ENCODE measurements at places on chromosomes 11 and 22.
A peak's percentile ranks its signal among the peaks of the same experiment; 100 is the strongest.

GRCh38 chr22:42962295-42963230, 52.4 kb downstream of the PACSIN2 start:
- no peak for DNase-seq

DNA sequence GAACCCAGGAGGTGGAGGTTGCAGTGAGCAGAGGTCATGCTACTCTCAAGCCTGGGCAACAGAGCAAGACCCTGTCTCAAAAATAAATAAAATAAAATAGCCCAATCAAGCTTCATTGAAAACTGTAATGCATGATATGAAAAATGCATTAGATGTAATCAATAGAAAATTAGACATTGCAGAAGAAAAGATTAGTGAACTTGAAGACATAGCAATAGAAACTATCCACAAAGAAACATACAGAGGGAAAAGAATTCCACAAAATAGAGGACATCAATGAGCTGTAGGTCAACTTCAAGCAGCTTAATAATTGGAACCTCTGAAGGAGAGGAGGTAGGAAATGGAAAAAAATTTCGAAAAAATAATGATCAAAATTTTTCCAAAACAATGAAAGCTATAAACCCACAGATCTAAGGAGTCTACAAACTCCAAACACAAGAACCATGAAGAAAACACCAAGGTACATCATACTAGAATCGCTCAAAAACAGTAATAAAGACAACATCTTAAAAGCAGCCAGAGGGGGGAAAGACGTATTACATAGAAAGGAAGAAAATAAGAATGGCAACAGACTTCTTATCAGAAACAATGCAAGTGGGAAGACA, 104.2 kb downstream of the WNT7B start:
- no peak for DNase-seq

- no peak for DNase-seq
Measured at GRCh38 chr11:111733016-111733415, 33.2 kb downstream of the PPP2R1B start.

DNA sequence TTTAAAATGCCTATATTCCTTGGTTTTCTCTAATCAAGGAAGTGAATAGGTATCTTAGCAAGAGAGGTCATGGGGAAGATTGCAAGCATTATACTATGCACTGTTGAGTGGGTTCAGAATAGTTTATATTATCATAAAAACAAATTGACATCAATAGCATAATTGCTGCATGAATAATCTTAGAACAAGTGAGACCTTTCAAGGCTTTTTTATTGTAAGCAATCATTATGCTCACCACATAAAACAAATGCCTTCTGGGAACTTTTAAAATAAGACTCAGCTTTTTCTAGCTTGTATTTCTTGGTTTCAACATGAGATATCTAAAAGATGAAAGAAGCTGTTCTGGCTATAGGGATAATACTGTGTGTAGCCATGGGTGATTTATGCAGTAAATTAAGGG, 135.6 kb upstream of the ZC3H12C start:
- DNase-seq, result no peak

DNA sequence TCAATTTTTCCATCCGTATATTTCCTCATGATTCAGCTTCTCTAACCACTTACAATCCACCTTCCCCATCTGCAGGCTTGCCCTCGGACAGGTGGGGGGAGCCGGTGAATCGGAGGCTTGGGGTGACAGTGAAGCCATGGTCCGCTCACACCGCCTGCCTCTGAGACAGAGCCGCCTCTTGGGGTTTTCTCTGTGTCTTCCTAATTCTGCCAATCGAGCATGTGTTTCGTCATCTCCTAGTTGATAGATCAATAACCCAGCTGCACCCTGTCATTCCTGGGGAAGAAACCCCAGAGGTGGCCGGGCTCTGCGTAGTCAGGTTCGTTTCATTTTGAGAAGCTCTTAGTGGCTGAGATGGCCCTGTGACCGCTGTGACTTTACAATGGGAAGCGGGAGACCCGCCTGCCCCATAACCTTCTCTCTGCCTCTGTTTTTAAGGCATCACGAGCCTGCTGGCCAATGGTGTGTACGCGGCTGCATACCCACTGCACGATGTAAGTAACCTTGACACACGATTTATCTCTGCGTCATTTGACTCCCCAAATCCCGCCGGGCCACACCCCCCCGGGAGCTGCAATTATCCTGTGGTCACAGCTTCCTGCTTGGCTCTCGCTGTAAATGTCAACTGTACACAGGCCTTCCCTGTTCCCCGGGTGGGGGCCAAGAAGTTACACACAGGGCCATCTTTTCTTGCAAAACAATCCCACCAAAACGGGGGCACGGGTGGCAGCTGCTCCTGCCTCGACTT, 33.3 kb downstream of the ANO1 start:
- peak; percentile 33 for DNase-seq

- DNase-seq, result no peak
Measured at GRCh38 chr11:84564180-84564866, 1062.8 kb downstream of the DLG2 start.

DNA sequence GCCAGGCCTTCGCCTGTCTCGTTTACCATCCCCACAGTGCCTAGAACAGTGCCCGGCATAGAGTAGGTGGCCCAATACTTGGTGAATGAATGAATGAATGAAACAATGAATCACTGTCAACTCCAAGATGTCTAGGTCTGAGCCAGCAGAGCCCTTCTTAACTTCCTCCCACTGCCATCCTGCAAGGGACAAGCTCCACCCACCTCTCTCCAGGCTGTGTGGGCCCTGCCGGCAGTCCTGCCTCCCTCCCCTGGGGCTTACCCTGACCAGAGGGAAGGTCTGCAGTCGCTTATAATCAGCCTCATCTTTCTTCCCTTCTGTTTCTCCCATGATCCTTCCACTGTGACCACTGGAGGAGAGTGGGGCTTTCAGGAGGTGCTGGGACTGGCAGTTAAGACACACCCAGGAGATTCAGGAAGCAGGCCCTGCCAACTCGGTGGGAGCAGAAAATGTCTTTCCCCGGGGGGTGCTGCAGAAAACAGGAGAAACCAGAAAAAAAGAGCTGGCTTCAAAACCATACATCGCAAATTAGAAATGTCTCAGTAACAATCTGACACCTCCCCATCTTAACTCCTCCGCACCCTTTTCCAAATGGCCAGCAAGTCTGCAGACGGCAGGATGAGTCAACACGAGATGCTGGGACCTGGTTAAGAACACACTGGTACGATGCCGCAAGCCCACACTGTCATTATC, 11.4 kb downstream of the DNAL4 start:
- DNase-seq, result no peak
